Activated CD8-positive, alpha-beta T cell treated with anti-CD3 and anti-CD28 coated beads, Interleukin-2, amount 10 ng/mL, durations not matched to agents 7 days and 5 days (primary cell): ENCODE measurements at places on chromosomes 16 and 17. TPM values are rescaled to one million over a fixed set of nuclear protein-coding genes. Genes with fewer than 3 reads are reported as not detected.

Gene KRTAP9-4
- not detected for total RNA-seq

Gene SGCA
- total RNA-seq = not detected

Gene MRTFB
- total RNA-seq = 16.6 TPM

Gene MRPL45
- 25.8 TPM for total RNA-seq

Gene TNFAIP1
- total RNA-seq = 16.3 TPM

Gene CHST4
- not detected for total RNA-seq

Gene KRTAP4-3
- total RNA-seq = not detected

Gene NAGS
- total RNA-seq = 0.68 TPM

GRCh38 chr16:11800382-11800718 lies 3.3 kb upstream of the ZC3H7A start:
- H3K4me3 ChIP-seq = no peak overlapping the region
- H3K27me3 ChIP-seq = no peaks in the 10 kb centered on the region
- peak overlapping the region; percentile 62 for H3K27ac ChIP-seq
- H3K36me3 ChIP-seq = peaks cover 13% of the 10 kb centered on the region
- peaks cover 44% of the 10 kb centered on the region for H3K4me1 ChIP-seq

DNA sequence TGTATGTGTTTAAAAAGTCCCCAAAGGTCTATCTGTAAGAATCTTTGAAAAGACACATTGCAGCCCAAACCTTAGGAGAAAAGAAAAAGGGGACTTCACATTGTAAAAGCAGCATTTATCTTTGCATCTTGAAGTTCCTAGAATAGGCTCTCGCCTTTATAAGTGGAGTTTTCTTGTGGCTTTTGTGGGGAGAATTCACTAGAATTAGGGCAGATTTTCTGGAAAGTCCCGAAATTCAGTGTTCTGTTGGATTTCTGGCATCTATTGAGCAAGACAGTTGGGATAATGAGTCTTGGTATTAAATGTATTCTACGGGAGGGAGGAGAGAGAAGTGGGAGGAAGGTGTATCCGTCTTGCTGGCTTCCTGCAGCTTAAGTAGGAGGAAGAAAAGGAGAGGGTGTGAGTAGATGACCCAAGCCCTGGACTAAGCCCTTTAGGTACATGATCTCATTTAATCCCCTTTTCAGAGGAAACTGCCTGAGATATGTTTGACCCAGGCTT lies 62.6 kb downstream of the PRKCA start:
- no peaks in the 10 kb centered on the region for H3K27me3 ChIP-seq
- peaks cover 30% of the 10 kb centered on the region for H3K36me3 ChIP-seq
- H3K27ac ChIP-seq = peak overlapping the region; percentile 67
- H3K4me3 ChIP-seq = peak overlapping the region; percentile 34
- H3K4me1 ChIP-seq = peaks cover 67% of the 10 kb centered on the region

DNA sequence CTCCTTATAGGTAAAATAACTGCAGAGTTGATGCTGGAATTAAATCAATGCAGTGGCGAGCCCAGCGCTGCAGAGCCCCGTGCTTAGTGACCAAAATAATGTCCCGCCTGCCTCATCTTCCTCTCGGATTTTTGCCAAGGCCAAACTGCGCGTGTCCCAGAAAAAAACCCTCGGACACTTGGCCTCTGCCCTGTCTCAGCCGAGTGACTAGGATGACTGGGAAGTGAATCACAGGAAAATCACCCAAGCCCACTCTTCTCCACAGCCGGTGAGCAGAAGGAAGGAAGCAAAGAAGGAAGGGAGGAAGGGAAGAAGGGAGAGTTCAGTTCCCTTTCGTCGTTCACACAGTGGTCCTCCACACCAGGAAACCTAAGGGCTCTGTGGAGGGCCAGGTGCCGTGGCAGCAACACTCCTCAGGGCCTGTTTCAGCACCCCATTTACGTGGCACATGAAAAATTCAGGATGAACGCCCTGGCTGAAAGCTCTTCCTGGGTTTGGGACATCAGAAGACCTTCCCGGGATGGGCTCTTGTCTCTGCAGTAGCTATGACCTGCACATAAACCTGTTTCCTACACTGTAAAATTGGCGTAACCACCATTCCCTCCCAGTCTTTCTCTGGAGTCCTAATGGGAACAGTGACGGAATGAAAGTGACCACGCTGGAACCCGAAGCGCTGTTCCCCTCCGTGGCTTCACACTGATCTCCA lies 25.4 kb upstream of the HOXB13 start:
- H3K4me1 ChIP-seq = no peaks in the 10 kb centered on the region
- no peak for DNase-seq
- peaks cover 92% of the 10 kb centered on the region for H3K27me3 ChIP-seq
- no peak overlapping the region for H3K4me3 ChIP-seq
- H3K36me3 ChIP-seq = no peaks in the 10 kb centered on the region

DNA sequence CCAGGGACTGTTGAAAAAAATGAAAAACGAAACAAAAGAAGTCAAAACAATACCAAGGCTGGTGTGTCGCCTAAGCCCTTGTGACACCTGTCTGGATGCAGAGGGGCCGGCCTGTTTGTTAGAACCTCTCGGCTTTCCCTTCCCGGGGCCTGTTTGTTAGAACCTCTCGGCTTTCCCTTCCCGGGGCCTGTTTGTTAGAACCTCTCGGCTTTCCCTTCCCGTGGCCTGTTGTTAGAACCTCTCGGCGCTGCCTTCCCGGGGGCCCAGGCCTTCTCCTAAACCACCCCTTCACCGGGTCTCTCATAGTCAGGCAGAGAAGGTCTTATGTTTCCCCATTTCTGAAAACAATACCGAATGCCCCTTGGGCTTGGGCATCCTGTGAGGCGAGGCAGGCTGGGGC lies 180.0 kb downstream of the BANP start:
- H3K4me3 ChIP-seq = no peak overlapping the region
- no peaks in the 10 kb centered on the region for H3K27me3 ChIP-seq
- no peak overlapping the region for H3K27ac ChIP-seq
- no peak for DNase-seq
- H3K4me1 ChIP-seq = no peaks in the 10 kb centered on the region

DNA sequence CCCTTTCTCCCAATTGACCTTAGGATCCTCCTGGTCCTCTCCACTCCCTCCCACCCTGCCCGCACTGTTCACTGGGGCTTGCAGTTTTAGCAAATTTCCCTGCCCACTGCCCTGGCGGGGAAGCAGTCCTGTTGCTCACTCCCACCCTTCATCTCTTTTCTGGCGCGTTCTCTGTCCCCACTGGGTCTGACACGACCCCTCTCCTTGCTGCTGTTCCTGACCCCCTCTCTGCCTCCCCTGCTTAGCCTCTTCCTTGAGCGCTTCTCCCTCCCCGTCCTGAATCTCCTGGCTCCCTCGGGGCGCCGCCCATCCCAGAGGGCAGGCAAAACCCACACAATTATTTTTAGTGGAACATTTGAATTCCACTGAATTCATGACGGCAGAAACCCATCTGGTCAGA lies 1796.4 kb downstream of the TP53TG3F start:
- H3K36me3 ChIP-seq = peaks cover 4% of the 10 kb centered on the region
- no peaks in the 10 kb centered on the region for H3K4me1 ChIP-seq

- H3K27ac ChIP-seq = no peak overlapping the region
Measured at GRCh38 chr16:63323722-63324705, 1287.8 kb upstream of the CDH8 start.

DNA sequence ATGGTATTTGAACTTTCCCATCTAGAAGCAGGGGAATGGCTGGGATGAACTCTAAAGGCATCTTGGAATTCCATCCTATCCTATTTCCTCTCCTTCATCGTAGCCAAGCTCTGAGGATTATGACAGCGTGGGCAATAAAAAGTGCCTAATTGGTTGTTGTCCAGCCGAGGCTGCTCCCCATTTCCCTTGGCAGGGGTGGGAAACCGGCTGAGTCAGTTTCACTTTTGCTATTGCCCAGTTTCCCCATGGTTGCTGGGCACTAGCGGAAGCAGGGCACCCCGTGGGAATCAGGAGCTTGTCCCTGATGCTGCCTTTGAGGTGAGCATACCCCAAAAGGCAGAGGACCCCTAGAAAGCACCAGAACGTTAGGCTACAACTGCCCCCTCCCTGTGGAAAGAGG lies 13.8 kb upstream of the SP2 start:
- H3K4me3 ChIP-seq = no peak overlapping the region
- peaks cover 19% of the 10 kb centered on the region for H3K4me1 ChIP-seq
- H3K36me3 ChIP-seq = no peaks in the 10 kb centered on the region
- peaks cover 12% of the 10 kb centered on the region for H3K27me3 ChIP-seq
- no peak for DNase-seq
- H3K27ac ChIP-seq = no peak overlapping the region

DNA sequence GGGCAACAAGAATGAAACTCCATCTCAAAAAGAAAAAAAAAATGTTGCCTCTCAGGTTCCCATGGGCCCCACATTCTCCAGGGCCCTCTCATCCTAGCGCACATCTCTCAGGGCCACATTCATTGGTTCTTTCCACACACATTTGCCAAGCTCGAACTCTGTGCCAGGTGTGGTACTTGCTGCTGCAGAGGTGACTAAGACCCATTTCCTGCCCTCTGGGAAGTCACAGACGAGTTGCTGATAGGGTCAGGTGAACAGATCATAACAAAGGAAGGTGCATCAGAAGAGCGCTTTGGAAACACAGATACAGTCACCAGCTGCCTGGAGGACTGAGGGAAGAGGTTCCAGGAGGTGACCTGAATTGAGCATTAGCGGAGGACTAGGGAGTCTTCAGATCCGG lies 1.0 kb downstream of the GSDMA start:
- peak overlapping the region; percentile 41 for H3K27ac ChIP-seq
- H3K4me3 ChIP-seq = no peak overlapping the region
- H3K4me1 ChIP-seq = peaks cover 29% of the 10 kb centered on the region
- DNase-seq = peak; percentile 40

GRCh38 chr16:13767215-13767614 lies 152.7 kb upstream of the ERCC4 start:
- no peak overlapping the region for H3K27ac ChIP-seq
- H3K27me3 ChIP-seq = no peaks in the 10 kb centered on the region
- no peaks in the 10 kb centered on the region for H3K36me3 ChIP-seq
- H3K4me1 ChIP-seq = no peaks in the 10 kb centered on the region
- H3K4me3 ChIP-seq = no peak overlapping the region

DNA sequence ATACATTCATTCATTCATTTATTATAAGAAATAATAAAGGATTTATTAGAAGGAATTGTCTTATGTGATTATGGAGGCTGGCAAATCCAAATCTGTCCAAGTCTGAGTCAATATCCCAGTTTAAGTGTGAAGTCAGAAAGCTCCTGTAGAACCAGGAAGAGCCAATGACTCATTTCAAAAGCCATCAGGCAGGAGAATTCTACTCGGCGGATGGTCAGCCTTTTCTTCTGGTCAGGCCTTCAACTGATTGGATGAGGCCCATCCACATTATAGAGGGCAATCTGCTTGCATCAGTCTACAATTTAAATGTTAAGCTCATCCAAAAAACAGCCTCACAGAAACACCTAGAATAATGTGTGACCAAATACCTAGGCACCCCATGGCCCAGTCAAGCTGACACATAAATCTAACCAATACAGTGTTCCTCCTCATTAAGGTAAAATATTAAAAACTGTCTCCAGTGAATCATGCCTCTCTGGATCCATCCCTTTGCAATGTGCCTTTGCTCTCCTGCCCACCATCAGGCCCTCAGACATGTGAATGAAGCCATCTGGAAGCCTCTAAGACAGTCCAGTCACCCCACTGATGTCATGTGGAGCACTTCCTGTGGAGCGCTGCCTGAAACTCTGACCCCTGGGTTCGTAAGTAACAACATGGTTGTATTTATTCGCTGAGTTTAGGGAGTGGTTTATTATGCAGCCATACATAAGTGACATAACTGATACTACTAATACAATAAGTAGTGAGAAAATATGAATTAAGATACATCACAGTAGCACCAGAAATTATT lies 69.2 kb upstream of the WSB1 start:
- H3K27me3 ChIP-seq = peaks cover 2% of the 10 kb centered on the region
- no peak overlapping the region for H3K4me3 ChIP-seq
- DNase-seq = no peak
- H3K27ac ChIP-seq = no peak overlapping the region

DNA sequence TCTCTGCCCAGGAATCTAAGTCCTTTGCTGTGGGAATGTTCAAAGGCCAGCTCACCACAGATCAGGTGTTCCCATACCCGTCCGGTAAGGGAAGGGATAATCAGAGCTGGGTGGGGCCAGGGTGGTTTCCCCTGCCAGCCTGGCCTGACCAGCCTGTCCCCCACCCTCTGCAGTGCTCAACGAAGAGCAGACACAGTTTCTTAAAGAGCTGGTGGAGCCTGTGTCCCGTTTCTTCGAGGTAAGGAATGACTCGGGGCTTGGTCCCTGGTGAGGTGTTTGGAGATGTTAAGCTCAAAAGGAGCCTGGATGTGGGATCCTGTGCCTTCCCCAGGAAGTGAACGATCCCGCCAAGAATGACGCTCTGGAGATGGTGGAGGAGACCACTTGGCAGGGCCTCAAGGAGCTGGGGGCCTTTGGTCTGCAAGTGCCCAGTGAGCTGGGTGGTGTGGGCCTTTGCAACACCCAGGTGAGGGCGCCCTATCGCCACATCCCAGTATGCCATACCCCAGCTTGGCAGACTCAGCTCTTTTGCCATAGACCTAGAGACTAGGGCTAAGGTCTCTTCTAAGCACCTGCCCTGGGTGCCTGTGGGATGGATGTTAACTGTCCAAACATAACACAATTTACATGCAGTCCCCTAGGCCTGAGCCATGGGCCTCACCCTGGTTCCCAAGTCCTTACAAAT lies 997 bp downstream of the ACADVL start:
- no peaks in the 10 kb centered on the region for H3K27me3 ChIP-seq
- peaks cover 50% of the 10 kb centered on the region for H3K4me1 ChIP-seq

DNA sequence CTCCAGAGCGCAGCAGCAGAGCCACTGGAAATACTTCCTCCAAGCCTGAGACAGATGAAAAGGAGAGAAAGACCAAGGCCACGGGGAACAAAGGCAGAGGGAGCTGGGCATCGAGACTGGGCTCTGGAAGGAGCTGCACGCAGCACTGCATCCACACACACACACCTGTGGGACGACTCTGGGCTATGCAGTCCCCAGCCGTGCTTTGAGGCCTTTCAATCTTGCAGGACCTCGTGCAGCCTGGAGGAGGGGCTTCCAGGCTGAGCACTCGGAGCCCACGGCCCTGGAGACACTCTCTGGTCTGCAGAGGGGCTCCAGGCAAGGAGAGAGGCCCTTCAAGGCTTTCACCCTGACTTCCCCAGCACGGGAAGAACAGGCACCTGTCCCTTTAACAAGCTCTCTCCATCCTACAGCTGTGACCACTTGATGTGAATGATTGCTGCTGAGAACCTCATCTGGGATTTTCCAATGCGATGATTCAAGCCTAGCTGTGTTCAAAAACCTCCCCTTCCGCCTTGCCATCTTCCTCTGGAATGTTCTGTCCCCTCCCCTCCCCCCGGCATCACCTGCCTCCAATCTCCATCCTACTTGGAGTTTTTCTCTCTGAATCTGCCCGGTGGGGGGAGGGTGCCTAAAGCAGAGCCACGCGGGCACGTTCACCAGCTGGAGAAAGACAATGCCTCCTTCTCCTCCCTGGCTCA lies 37.5 kb downstream of the RBFOX3 start:
- H3K36me3 ChIP-seq = no peaks in the 10 kb centered on the region
- no peak overlapping the region for H3K27ac ChIP-seq
- H3K4me3 ChIP-seq = no peak overlapping the region
- no peak for DNase-seq
- H3K27me3 ChIP-seq = no peaks in the 10 kb centered on the region

- H3K27me3 ChIP-seq = peaks cover 6% of the 10 kb centered on the region
- no peaks in the 10 kb centered on the region for H3K36me3 ChIP-seq
- H3K4me1 ChIP-seq = no peaks in the 10 kb centered on the region
- DNase-seq = no peak
Measured at GRCh38 chr17:9768381-9768934, 22.9 kb downstream of the DHRS7C start.

GRCh38 chr17:4038076-4038475 lies 73.8 kb upstream of the ATP2A3 start:
- no peak overlapping the region for H3K4me3 ChIP-seq
- H3K27ac ChIP-seq = peak overlapping the region; percentile 14
- peaks cover 4% of the 10 kb centered on the region for H3K4me1 ChIP-seq
- DNase-seq = no peak
